ENCODE measurements at places on chromosomes 3 and 15.

GRCh38 chr3:149224736-149225594, 3.3 kb upstream of the CP start:
- peak; percentile 43 for DNase-seq

DNA sequence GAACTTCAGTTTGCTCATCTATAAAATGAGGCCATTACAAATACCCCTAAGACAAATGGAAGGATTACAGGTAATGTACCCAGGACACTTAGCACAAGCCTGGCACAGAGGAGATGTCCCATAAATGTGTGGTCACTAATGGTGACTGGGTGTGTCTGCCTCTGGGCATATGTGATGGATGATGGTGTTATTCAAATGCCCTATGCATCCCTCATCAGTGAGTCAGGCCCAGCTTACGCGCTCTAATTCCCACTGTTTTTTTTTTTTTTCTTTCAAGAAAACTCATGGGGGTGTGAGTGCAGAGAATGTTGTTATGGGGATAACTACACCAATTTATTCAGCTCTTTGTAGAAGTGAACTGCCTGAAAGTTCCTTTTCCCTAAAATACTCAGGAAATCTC, 23.6 kb upstream of the KIF23 start:
- no peak for DNase-seq

- DNase-seq: no peak
Observed at GRCh38 chr3:193673845-193674244, 80.8 kb downstream of the OPA1 start.

GRCh38 chr3:170417090-170417489, 1.6 kb upstream of the CLDN11 start:
- no peak for DNase-seq

DNA sequence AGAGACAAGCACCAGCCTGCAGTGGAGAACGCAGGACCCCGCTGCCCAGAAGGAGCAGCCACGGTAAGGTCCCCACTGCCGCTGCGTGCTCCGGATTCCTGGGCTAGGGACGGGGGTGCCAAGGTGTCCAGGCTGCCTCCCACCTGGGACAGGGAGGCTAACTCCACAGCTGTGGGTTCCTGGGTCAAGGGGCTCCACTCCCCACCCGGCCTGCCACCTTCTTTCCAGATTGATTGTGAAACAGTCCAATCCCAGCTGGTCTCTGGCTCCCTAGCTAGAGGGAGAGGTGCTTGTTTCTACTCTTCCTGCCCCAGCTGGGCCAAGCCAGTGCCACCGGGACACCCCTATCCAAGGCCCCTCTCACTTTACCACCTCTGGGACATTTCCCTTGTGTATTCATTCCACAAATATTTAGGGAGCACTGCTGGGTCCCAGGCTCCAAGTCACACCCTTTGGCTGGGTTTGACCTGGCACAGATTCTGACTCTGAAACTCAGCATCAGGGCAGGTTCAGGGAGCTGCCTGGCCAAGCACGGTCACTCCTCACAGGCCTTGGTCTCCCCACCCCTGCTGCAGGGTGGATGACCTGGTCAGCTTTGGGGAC, 1.9 kb downstream of the PAK6 start:
- DNase-seq: no peak

DNA sequence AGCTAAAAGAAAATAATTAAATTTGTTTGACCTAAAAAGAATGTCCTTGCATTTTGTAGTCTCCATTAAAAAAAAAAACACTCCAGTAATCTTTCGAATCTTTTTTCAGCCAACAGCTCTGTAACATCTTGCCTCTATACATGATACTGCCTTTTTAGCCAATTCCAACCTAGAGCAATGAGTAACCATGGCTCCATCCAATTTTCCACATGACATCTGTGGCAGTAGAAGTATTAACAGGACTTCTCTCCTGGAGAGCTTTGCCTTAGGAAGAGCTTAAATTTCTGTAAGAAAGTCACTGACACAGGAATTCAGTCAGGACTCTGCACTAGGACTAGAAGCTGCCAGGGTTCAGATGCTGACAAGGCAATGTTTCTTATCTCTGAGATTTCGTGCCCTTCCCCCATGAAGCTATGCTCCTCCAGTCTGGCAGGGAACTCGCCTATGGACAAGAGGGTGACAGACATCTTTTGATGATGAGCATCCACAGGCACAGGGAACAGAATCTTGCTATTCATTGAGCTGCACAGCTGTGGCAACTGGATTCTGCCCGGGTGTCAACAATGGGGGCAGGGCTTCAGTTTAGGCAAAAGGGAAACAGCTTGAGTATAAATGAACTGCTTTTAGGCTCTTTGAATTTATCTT, 81.8 kb downstream of the ALCAM start:
- DNase-seq: no peak

GRCh38 chr3:107458871-107459270, 63.9 kb upstream of the BBX start:
- no peak for DNase-seq

DNA sequence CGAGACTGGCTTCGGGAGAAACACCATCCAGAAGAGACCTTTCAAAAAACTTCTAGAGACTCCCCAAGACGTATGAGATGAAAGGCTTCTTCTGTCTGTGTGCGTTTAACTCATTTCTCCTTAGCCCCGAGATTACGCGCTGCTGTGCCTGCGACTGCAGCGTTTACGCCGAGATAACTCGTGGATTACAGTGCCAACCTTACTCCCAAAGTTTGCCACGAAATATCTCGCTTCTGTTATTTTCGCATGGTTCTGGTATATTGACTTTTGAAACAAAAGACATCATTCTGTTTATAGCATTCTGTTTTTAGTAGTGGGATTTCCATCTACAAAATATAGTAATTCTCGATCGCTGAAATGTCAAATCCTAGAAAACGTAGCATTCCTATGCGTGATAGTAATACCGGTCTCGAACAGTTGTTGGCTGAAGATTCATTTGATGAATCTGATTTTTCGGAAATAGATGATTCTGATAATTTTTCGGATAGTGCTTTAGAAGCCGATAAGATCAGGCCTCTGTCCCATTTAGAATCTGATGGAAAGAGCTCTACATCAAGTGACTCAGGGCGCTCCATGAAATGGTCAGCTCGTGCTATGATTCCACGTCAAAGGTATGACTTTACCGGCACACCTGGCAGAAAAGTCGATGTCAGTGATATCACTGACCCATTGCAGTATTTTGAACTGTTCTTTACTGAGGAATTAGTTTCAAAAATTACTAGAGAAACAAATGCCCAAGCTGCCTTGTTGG, 467 bp downstream of the PGBD4 start:
- no peak for DNase-seq

- no peak for DNase-seq
Observed at GRCh38 chr3:98699132-98699531, 64.0 kb upstream of the ST3GAL6 start.

DNA sequence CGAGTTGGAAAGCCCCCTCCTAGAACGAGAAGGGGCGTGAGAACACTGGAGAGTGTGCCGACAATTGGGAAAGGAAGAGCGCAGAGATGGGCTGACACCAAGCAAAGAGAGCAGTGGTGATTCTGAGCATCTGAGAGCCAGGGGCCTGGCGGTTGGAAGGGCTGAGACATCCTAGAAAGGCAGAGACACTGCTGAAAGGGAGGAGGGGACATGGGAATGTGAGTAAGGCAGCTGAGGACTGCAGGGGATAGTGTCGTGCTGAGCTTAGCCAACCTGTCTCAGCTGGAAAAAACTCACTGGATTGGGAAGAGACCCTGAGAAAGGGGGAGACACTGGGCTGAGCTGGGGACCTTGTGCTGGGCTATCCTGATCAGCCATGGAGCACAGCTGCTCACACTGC, 58.1 kb upstream of the SLC6A6 start:
- DNase-seq: no peak
